ENCODE measurements at places on chromosomes 2 and 18. TPM values are rescaled to one million over a fixed set of nuclear protein-coding genes. Genes with fewer than 3 reads are reported as not detected.

MAP3K19 gene
- total RNA-seq, result not detected

ZNF385B gene
- total RNA-seq, result 3.2 TPM

FBLN7 gene
- total RNA-seq, result 1.7 TPM

TBC1D8 gene
- 12.8 TPM for total RNA-seq

CNDP1 gene
- not detected for total RNA-seq

DNA sequence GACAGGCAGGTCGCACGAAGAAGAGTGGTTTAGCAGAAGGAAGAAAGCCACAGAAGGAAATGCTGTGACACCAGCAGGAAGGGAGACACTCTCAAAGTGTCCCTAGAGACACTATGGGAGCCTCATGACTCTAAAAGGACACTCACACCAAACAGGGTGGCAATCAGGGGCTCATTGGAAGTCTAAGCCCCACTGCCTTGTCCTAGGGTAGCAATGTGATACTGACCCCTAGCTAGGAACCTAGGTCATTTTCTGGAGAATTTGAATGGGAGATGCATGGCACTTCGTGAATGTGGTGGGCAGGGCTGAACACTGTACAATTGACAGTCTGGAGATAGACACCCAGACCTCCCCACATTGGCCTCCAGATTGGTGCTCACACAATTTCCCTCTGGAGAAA is 385.0 kb downstream of the EIPR1 start:
- DNase-seq, result no peak

DNA sequence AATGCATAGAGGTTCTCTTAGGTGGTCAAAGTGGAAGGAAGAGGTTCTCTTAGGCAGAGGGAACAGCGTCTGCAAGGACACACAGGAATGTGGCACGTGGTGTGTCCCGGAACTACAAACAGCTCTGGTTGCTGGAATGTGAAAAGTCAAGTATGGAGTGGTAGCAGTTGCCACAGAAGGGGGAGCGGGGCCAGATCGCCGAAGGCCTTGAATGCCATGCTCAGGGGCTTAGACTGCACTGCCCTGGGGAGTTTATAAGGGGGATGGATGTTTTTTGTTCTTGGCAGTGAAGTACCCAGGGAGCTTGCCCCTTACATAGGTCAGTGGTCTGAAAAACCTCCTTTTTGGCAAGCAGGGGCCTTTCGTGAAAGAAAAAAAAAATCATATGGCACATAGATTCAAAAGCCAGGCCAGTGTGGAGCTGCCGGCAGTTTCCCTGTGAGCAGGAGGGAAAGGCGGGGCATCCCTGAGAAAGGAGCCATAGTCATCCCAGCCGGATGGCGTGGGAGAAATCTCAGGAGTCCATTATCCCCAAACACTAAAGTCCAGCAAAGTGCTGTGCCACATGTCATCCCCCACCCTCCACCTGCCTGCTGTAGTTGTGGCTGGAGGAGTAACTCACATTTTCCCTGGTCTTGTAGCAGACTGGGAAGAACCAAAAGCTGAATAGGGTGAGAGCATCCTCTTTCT is 45.4 kb downstream of the GORASP2 start:
- no peak for DNase-seq

- DNase-seq, result no peak
Measured at GRCh38 chr2:57549642-57550102, 496.9 kb upstream of the VRK2 start.

GRCh38 chr2:26585966-26586365 is 55.2 kb downstream of the CIB4 start:
- peak; percentile 48 for DNase-seq

GRCh38 chr18:25314151-25314837 is 37.7 kb downstream of the ZNF521 start:
- no peak for DNase-seq

GRCh38 chr2:83471655-83472054 is 987.4 kb downstream of the SUCLG1 start:
- no peak for DNase-seq

DNA sequence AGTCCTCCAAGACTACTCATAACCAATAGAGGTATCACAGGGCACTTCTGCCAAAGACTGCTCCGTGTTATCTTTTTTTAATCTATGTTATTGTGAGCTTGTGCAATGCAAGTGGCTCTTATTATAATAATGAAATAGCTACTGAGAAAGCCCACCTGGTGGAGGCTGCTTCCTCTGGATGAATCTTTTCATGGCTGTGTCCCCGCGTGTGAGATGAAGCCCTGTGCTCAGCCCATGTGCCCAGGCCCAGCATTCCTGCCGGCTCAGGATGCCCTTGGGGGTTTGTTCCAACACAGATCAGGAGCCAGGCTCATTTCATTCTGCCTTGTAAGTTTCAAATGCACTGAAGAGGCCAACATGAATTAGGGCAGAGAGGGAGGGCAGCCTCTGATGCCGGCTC is 18.7 kb downstream of the APCDD1 start:
- no peak for DNase-seq

DNA sequence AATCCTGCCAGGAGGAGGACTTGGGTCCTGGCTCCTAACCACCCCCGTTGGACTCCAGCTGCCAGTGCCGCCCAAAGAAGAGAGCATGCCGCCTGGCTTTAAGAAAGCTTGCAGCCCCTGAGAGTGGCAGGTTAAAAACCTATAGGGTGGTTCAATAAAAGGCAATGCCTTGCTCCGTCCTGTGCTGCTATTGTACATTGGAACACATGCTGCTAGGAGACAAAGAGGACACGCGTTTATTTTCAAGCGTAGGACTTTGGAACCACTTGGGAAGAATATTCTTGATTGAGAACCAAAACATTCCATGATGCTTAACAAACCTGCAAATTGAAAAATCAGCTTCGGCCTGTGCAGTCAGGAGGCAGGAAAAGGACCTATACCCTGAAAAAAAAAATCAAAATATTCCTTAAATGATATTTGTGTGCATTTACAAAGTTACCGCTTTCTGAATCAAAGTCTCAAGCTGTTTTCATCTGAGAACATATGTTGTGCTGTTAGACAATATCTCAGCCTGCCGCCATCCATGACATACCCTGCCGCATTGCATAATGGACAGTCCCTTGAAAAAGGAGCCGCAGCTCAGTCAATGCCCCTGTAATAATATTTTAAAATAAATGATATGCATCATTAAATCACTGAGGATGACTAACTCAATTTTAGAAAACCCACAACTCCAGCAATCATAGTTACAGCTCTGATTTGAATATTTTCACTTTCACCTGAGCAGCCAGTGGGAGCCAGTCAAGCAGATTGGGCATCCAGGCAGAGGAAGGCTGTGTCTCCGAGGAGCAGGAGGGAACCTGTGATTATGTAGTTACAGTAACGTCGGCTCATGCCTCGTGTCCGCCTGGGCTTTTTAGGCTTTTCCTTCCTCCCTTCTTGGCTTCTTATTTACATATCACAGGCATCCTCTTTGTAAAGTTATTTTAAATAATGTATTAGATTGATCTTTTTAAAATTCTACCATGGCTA is 805.6 kb upstream of the FANCL start:
- no peak for DNase-seq

DNA sequence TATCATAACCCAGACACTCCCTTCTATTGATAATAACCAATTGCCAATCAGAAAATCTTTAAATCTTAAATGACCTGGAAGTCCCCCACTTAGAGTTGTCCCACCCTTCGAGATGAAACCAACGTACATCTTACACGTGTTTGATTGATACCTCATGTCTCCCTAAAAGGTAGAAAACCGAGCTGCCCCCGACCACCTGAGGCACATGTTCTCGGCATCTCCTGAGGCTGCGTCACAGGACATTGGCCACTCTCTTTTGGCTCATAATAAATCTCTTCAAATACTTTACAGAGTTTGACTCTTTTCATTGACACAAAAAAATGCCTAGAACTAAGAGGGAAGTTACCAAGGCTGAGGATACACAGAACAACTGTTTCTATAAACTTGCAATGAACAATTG is 190.0 kb downstream of the RTP5 start:
- DNase-seq, result no peak

GRCh38 chr18:23142251-23142929 is 7.1 kb downstream of the CABLES1 start:
- DNase-seq, result no peak

- DNase-seq, result no peak
Measured at GRCh38 chr2:144288438-144288837, 231.5 kb downstream of the ZEB2 start.

DNA sequence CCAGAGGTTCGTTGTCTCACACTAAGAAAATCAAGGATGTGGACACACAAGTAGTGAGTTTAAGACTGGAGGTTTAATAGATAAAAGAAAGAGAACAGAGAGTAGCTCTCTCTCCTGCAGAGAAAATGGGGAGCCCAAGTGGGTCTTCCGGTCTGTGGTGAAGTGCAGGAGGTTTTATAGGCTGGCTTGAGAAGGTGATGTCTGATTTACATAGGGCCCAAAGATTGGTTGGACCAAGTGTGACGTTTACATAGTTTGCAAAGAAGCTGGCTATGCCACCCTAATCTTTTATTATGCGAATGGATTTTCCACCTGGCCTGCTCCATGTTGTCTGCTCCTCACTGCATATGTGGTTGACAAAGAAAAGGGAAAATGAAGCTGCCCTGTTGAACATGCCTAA is 430.4 kb upstream of the TRIB2 start:
- no peak for DNase-seq

- no peak for DNase-seq
Measured at GRCh38 chr2:217314021-217314460, 454.2 kb upstream of the TNP1 start.

- no peak for DNase-seq
Measured at GRCh38 chr2:197674060-197674459, 1.3 kb downstream of the RFTN2 start.

GRCh38 chr2:26509141-26509540 is 31.2 kb upstream of the OTOF start:
- DNase-seq, result no peak

DNA sequence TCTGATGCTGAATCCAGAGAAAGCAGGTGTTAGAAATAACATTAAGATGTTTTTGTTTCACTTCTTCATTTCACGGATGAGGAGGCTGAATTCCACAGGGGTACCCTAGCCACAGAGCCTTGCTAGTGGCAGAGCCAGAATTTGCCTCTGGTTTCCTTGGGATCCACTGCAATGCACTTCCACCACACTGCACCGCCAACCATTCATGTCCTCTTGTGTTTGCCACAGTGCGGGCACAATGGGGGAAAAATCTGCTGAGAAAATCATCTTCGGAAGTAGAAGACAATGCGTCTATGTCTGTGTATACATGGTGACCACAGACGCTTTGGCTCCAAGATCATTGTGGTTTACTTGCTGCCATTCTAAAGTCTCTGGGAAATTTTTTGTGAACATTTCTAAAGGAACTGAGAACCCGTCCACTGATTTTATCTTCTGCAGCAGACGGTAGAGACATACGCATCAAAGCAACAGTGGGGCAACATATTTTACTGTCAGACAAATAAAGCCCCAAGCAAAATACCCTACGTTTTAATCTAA is 14.9 kb downstream of the ICOS start:
- no peak for DNase-seq

DNA sequence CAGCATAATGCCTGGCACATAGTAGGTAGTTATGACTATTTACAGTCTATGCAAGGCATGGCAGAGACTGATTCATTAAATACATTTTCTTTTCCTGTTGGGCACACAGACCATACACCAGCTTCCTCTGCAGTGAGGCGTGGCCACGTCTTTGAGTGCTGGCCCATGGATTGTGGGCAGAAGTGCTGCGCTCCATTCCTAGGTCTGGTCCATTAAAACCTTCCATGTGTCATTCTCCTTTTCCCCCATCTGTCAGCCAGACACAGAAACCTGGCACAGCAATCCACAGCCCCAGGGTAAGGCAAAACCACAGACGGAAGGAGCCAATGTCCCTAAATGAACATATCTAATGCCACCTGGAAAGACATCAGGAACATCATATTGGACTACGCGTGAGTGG is 141.9 kb downstream of the TTC32 start:
- no peak for DNase-seq

DNA sequence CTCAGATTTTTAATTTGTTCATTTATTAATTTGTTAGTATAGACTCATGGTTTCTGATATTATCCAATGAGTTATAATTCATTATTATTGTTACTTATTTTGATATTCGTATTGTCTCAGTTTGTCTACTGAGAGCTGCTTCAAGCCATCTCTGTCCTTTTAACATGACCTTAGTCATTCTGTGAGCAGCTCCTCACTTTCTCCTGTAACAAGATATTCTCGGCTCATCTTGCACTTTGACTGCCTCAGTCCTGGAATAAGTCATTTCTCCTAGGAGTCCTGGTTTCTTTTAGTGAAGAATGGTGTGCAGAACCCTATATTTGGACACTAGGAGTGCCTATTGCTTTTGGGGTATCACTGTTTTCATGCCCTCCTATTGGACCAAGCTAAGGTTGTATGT is 13.2 kb downstream of the ASB1 start:
- no peak for DNase-seq

- DNase-seq, result no peak
Measured at GRCh38 chr2:213007290-213007838, 144.0 kb downstream of the IKZF2 start.

DNA sequence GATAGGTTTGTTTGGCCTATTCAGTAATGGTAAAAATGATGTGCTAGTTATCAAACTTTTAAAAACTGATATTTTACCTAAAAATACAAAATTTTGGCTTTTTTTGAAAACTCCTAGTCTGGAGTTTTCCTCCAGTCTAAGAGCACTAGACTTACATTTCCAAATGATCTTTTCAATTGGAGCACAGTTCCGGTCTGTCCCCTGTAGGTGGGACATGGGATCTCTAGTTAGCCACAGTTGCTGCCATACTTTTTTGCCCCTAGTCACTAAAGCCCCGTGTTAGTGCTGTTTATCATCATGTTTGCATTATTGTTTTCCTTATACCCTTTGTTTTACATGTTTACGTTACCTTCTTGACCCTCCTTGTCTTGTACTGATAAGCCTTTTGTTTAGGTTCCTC is 52.4 kb downstream of the RELCH start:
- DNase-seq, result no peak

DNA sequence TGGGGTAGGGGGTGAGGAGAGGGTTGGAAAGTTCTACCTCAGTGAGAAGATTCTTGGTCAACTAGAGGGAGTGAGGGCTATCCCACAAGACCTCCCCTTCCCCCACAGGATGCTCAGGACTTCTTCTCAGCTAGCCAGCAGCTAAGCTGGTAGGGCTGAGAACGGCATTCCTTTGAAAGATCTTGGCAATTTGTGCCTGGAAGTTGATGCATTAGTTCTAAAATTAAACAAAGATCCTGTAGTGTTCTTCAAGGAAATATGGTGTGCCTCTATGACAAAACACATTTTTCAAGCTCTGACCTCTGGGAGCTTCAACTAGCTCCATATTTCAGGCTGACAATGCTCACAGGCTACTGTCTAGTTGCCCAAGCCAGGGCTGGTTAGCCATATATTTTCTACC is 2.3 kb downstream of the LYPD1 start:
- DNase-seq, result no peak

All from sigmoid colon (tissue), 7 donors.